Tongue (tissue), 3 donors: ENCODE measurements at places on chromosomes 1 and 21. TPM values are rescaled to one million over a fixed set of nuclear protein-coding genes. Genes with fewer than 3 reads are reported as not detected.

DNA sequence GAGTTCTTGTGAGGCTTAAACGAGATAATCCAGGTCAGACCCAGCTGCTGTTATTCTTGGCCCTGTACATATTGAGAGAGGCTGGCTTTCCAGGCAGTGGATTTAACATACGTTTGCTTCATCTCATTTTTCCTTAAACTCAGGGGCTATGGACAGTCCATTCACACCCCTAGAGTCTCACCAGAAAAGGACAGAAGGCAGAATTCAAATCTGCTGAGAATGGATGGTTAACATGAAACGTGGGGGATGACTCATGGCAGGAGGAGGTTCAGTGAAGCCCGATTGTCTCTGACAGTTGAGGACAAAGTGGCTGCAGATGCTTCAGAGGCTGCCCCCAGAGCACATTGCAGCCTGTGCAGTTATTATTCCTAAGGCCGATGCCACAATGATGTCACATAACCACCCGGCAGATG lies 39.5 kb downstream of the TGFB2 start:
- DNase-seq = peak; percentile 58

The SLC6A9 gene
- 3.7 TPM for total RNA-seq

- no peak for DNase-seq
Measured at GRCh38 chr21:29084372-29084771, 10.9 kb upstream of the CCT8 start.

- no peak for DNase-seq
Measured at GRCh38 chr1:211613951-211614350, 35.0 kb upstream of the SLC30A1 start.

The CRP gene
- total RNA-seq = not detected

- no peak for DNase-seq
Measured at GRCh38 chr1:33719326-33719725, 144.6 kb upstream of the HMGB4 start.

- no peak for DNase-seq
Measured at GRCh38 chr1:100152271-100152670, 19.3 kb downstream of the TRMT13 start.

GRCh38 chr1:67440339-67440738 lies 10.1 kb upstream of the SERBP1 start:
- no peak for DNase-seq

The CYP4B1 gene
- total RNA-seq = 0.72 TPM

- peak; percentile 29 for DNase-seq
Measured at GRCh38 chr1:56921479-56921878, 44.3 kb downstream of the C8B start.

- DNase-seq = no peak
Measured at GRCh38 chr1:48943393-48943792, 166.7 kb upstream of the BEND5 start.

The ZNF648 gene
- 0.51 TPM for total RNA-seq

DNA sequence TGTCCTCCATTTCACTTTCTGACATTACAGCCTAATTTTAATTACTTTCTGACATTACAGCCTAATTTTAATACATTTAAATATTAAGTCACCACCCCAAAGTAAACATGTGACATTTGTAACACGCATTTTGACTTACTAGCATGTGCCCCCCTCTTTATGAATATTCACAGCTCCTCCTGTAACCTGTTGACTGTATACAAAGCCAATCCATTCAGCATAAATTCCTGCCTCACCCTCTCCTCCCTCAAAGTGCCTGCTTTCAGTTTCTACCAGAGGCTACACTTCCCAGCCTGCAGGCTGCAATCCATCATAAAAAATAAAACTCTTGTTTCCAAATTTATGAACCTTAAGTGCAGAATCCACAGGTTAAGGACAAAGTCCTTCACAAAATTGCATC lies 39.5 kb downstream of the ANP32E start:
- no peak for DNase-seq

GRCh38 chr1:61523229-61523628 lies 201.7 kb downstream of the TM2D1 start:
- DNase-seq = no peak

- DNase-seq = no peak
Measured at GRCh38 chr1:46816930-46817329, 18.1 kb downstream of the CYP4B1 start.

The APCS gene
- total RNA-seq = not detected

- DNase-seq = no peak
Measured at GRCh38 chr1:212179394-212180076, 105.7 kb upstream of the PPP2R5A start.

GRCh38 chr1:230185076-230186001 lies 118.3 kb downstream of the GALNT2 start:
- DNase-seq = no peak

The VWA5B1 gene
- 0.31 TPM for total RNA-seq
